ENCODE measurements at places on chromosomes 1 and 21.

- no peak for DNase-seq
These were observed 41.7 kb downstream of the CASZ1 start for GRCh38 chr1:10754568-10755329.

DNA sequence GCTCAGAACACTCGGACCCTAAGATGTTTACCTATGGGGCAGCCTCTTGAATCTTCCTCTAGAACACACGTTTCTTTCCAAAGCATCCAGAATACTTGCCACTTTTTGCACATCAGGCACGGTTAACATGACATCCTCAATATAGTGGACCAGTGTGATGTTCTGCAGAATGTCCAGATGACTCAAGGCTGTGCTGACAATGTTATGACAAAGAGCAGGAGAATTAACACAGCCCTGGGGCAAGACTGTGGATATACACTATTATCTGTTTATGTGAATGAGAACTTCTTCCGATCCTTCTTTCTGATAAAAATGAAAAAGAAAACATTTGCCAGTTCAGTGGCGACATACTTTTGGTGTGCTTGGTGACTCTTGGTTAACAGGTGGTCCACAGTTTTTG is 154.3 kb downstream of the PDE4B start:
- no peak for DNase-seq

DNA sequence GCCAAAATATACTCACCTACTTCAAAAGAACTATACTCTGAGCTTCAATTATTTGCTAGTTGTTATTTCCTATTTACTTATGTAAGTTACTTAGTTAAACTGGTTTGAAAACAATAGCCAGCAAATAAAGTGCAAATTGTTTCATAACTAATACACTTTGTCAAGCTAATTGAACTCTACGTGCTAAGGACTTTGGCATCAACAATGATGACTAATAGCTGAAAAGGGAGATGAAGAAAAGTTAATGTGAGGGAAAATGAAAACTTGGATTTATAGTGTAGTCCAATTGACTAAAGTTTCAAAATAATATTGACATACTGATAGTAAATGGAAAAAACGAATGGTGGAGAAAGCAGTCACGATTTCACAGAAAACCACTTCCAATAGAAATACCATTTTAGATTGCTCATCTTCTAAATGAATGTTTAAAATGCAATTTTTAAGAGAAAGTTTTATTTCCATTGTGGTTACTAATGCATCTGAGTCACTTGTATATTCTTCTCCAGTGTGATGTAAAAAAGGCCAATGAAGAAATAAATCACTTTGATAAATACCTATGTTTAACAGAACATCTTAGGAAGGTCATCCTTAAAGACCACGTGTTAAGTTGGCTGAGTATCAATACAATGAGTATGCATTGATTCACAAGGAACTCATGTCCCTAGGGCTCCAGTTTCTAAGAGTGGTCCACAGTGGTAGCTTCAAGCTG is 455.2 kb downstream of the LTN1 start:
- peak; percentile 88 for DNase-seq

DNA sequence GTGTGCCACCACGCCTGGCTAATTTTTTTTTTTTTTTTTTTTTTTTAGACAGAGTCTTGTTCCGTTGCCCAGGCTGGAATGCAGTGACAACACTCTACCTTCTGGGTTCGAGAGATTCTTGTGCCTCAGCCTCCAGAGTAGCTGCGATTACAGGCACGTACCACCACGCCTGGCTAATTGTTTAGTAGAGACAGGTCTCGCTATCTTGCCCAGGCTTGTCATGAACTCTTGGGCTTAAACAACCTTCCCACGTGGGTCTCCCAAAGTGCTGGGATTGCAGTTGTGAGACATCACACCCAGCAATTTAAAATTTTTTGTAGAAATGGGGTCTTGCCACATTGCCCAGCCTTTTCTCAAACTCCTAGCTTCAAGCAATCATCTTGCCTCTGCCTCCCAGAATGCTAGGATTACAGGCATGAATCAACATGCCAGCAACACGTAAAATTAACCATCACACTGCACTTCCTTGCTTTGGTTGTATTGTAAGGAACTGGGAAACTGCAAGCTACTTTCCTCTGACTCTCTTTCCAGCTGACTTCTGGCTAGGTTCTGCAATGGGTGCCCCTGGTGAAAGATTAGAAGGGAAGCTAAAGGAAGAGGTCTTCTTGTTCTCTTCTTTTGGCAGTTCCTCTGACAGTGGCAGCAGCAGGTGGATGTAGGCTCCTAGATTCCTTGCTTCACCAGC is 13.9 kb upstream of the IL6R start:
- no peak for DNase-seq

DNA sequence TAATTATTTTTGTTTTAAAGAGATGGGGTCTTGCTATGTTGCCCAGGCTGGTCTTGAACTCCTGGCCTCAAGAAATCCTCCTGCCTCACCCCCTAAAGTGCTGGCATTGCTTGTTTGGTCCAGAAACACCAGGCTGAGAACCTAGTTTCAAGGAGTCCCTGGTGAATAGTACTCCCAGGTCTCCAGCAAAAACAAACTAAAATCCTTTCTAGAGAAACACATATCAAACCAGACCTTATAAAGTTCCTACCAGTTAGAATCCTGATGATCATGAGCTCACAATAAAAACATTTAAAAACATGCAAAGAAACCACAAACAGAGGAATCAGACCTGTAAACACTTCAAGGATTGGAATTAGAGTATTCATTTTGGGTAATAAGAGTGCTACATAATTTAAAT is 34.4 kb upstream of the PADI1 start:
- no peak for DNase-seq

- no peak for DNase-seq
These were observed 29.6 kb downstream of the CLCA1 start for GRCh38 chr1:86498281-86498680.

GRCh38 chr1:100134872-100135271 is 1.9 kb downstream of the TRMT13 start:
- no peak for DNase-seq

DNA sequence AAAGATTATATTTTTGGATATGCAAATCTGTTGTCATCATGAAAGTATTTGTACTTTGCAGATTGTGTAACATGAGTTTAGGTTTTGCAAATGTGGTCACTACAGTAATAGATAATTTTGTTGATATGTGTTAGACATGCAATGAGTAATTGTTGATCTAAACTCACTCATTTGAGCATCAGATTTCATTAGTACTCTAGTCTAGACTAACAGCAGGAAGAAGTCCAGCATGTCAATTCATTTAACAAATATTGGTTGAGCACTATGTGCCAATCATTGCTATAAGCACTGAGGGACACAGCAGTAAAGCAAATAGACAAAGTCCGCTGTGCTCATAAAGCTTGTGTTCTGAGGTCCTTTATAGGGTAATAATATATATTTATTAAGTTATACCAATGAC is 350.0 kb downstream of the USP25 start:
- no peak for DNase-seq
